Ovary (tissue), 10 donors: ENCODE measurements at places on chromosomes 1 and 21. TPM values are rescaled to one million over a fixed set of nuclear protein-coding genes. Genes with fewer than 3 reads are reported as not detected.

Gene OR2L13
- polyA plus RNA-seq: 0.04 TPM

Gene EVI5
- polyA plus RNA-seq: 11.7 TPM

Gene GABPA
- polyA plus RNA-seq: 22.5 TPM

Gene GPR161
- polyA plus RNA-seq: 13.6 TPM

Gene ADORA3
- 11.1 TPM for polyA plus RNA-seq

Gene ZBTB40
- 8.3 TPM for polyA plus RNA-seq

Gene KCNH1
- not detected for polyA plus RNA-seq

Gene FAM177B
- polyA plus RNA-seq: 0.55 TPM

Gene MNDA
- 1.7 TPM for polyA plus RNA-seq

Gene UBXN10
- polyA plus RNA-seq: 0.39 TPM

Gene CLCC1
- polyA plus RNA-seq: 26.5 TPM
